Posterior cingulate gyrus (tissue), 11 donors: ENCODE measurements at places on chromosomes 16 and 17.

GRCh38 chr17:75981019-75981615 is 2.1 kb downstream of the TEN1 start:
- DNase-seq, result no peak

DNA sequence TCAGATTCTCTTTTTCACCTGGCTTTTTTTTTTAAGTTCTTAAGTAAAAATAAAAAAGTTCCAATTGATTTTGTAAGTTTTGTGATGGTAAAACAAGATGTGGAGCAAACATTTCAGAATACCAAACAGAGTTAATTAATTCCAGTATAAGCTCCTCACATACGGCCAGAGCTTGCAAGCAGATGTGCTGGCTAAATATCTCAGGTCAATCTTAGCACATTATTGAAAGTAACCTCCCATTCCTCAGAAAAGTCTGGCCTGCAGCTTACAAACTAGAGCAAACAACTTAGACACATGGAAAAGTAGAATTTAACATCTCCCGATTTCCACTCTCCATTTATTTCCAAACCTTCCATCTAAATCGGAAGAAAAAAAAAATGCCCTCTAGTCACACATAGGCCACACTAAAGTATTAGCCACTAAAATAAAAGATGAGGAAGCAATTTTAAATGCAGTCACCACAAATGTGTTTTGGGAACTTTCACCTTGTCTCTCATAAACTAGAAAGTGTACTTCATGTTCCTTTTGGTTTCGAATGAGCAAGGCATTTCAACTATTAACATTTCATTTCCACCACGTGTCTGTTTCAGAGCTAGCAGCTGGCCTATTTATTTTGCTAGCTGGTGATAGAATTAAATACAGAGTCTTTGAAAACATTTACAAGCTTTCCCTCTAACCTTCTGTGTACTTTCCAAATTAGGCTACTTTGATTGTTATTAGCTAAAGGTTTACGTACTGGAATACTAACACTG is 143.3 kb downstream of the STX8 start:
- no peak for DNase-seq

DNA sequence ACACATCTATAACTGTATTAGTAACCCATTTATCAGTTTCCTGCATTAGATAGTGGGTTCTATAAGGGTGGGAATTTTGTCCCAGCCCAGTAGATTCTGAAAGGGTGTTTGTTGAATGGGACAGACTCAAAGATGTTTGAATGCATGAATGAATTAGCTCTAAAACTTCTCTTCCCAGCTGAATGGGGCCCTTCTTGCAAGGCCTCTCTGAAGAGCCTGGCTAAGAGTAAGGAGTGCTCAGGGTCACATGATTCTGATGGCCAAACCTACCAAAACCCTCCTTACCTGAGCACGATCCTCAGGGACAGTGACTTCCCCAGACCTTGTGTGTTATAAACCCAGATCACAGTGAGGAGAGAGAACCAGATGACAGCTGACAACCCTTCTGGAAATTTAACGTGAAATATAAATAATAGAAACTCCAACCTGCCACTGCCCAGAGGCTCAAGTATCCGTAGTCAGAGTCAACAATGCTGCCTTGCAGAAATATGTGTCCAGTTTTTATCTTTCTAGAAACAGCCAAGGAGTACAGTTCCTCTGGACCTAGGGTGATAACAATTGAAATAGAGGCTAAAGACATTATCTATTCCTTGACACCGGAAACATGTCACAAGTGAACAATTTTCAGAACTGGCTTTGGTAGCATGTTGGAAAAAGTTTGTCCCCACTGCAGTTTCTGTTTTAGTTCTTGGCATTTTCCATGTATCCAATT is 268.9 kb upstream of the MAF start:
- no peak for DNase-seq

GRCh38 chr16:80191928-80192327 is 348.9 kb upstream of the DYNLRB2 start:
- DNase-seq, result no peak

DNA sequence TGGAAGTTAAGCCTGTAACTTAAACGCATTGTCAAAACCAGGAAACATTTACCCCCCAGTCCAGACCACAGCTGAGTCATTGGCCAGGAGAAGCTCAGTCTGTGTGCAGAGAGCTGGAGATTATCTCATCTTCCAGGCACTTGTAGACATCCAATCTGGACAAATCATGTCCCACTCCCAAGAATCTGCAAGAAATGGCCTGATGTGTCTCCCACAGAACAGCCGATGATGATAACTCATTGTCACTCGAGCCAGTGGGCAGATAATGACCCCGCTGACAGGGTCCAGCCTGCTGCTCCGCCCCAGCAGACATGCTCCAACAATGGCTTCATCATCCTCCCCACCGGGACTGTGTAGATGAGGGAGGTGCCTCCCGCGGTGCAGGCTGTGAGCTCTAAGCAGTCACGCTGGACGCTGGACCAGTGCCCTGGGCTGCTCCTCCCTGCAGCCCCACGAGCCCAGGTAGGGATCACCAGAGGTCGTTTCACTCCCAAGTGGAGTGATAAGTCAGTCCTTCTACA is 322.5 kb downstream of the C16orf95 start:
- DNase-seq, result no peak

DNA sequence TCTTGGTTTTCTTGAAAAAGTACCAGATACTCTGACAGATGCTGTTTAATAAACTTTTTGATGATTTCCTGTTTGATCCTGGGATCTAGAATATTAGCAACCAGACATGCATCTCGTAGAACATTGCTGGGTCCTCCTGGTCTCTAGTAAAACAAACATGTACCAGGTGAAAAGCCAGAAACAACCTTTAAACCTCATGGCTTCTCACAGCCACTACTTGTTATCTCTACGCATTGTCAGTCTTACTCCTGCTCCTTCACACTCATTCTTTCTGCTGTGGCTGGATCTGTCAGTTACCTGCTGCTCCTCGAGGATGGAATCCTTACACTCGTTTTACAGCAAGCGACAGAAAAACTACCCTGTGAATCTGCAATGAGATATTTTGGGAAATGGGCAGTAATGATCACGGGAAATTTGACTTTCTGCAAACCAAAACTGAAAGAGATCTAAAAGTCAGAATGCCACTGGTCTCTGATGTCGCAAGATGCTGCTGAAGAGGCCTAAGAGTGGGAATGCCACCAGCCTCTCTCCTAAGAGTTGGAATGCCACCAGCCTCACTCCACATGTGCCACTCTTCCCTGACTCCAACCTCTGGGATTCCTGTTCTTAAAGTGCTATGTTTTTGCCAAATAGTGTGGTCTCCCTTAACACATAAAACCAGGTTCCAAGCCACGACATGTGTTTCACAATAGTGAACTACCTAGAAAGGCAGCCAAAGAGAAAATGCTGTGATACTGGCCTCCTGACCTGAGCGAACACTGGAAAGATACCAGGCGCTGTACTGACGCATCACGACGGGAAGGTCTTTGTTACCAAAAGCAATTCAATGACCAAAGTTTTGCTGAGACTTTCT is 86.3 kb downstream of the VPS53 start:
- no peak for DNase-seq
